NB4 (cell line): ENCODE measurements at places on chromosomes 7 and 10.

- no peak for DNase-seq
Observed at GRCh38 chr7:64872351-64873154, 30.5 kb upstream of the ZNF273 start.

- DNase-seq, result peak; percentile 28
Observed at GRCh38 chr7:124698964-124699363, 66.6 kb downstream of the GPR37 start.

GRCh38 chr10:125662584-125662983 lies 20.4 kb downstream of the TEX36 start:
- DNase-seq, result no peak

DNA sequence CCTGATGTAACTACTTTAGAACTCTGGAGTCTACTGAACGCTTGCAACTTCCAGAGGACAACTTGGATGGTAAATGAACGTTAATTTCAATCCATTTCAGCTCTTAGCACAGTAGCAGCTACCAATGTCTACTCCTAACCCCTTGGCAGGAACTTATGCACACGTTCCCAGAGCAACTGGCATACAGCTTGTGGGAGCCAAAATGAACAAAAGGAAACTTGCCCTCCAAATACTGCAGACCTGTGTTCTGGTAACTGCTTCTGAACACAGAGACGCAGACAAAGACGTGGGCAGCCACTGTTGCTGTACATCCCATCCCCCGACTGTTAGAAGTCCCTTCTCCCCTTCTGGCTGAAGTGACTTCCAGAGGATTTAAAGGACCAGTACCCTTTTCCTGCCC lies 61.3 kb downstream of the XPNPEP1 start:
- no peak for DNase-seq

GRCh38 chr10:86020134-86020533 lies 346.5 kb downstream of the GRID1 start:
- no peak for DNase-seq

GRCh38 chr10:13414855-13415254 lies 66.8 kb upstream of the SEPHS1 start:
- peak; percentile 3 for DNase-seq

DNA sequence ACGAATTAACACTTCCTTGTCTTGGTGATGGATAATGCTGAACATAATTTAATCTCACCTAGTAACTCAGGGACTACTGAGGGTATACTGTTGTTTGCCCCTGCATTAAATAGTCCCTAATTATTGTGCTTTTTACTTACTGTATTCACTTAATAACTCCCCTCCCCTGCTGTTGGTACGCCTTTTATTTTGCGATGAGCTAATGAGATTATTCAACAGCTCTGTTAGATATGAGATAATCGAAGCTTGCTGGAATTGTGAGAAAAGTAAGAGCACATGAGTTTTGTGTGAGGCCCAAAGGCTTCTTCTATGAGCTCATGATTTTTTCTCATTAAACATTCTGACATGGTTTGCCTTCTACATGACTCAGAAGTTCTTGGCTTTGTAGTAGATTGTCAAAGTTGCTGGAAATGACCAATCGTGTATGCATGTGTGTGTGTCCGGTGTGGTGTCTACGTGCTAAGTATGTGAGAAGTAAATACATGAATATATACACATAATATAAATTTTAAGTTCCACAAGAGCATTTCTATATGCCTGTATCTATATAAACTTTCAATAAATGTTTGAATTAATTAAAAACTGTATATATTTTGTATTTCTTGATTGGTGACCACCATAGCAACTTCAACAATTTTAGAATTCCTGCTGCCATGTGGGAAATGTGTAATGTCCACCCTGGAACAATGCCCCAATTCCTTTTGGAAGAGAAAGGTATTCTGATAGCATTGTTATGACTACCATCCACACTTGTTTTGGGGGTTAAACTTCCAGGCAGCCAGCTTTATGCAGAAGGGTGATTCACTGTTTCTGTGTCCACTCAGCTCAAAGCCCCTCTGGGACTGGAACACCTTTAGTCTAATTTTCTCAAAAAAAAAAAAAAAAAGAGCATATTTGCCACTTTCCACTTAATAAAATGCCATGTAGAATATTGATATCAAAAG lies 106.2 kb downstream of the SAMD9 start:
- DNase-seq, result no peak

DNA sequence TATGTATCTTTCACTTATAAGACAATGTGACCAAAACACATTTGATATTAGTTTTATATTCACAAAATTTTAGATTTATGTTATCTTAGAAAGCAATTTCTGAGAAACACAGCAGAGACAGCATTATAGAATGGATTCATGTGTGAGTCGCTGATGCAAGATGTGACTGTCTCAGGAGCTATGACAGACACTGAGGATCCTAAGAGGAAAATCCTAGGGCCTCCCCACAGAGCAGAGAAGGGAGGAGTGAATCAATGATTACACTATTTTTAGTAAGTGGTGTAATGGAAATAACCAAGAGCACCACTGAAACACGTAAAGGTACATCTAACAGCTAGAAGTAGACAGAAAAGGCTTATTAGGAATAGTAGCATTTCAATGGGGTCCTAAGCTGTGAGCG lies 204.0 kb upstream of the PTN start:
- no peak for DNase-seq

GRCh38 chr10:111835574-111835973 lies 348.0 kb downstream of the GPAM start:
- DNase-seq, result no peak

- peak; percentile 10 for DNase-seq
Observed at GRCh38 chr10:95819620-95820329, 63.8 kb downstream of the ENTPD1 start.

- DNase-seq, result peak; percentile 57
Observed at GRCh38 chr10:22617516-22617915, 96.9 kb downstream of the PIP4K2A start.

- no peak for DNase-seq
Observed at GRCh38 chr10:484925-485661, 204.4 kb downstream of the DIP2C start.

- no peak for DNase-seq
Observed at GRCh38 chr7:135213831-135214230, 2.5 kb upstream of the WDR91 start.

DNA sequence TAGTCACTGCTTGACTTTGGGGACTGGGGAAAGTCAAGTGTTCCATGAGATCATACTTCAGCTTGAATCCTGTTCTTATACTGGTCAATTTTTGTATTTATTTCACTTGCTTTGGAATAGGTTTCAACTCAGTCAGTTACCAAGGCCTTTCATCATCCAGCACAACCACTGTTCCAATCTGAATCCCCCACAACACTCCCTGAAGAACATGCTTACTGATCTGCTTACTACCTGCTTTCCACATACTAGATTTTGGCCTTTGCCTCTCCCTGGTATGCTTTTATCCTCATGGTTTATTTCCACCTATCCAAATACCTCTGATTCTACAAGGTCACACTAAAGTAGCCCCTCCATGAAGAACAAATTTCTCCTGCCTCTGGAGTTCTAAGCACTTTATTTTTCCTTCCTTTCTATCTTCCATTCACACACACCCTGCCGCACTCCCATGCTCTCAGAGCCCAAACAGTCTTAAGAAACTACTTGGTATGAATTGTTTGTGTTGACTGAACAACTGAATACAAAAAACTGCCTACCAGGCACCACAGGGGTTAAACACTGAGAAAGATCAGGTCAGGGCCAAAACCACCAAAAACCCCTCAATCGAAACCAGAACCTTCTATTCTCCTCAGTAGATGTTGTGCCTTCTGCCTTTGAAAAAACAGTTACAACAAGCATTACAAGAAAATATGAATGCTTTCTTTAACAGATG lies 178.1 kb downstream of the AVL9 start:
- no peak for DNase-seq

- no peak for DNase-seq
Observed at GRCh38 chr10:17278607-17279240, 50.7 kb downstream of the VIM start.

- DNase-seq, result no peak
Observed at GRCh38 chr10:24589265-24589664, 134.4 kb downstream of the ARHGAP21 start.

DNA sequence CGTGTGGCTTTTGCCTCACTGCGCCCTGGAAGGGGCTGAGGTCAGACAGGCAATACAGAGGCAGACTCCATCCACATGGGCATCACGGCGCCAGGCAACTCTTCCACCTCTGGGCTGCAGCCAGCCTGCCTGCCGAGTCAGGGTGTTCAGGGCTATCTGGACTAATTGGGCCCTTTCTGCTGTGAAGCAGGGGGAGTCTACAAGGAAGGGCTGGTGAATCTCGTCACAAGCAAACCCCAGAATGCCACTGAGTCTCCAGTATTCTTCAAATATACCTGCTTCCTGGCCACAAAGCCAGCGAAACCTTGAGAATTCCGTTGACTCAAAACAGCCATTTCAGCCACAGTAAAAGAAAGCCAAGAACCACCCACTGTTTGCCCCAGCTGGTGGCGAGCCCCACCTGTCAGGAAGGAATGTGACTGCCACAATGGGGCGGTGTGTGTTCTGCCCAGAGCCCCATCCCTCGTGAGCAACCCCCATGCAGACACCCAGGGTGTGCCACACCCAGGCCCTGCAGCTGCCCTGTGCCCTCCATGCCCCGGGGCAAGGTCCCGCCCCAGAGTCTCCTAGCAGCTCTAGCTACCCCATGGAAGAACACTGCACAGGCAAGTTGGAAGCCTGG lies 117.3 kb downstream of the FAM53B start:
- no peak for DNase-seq

DNA sequence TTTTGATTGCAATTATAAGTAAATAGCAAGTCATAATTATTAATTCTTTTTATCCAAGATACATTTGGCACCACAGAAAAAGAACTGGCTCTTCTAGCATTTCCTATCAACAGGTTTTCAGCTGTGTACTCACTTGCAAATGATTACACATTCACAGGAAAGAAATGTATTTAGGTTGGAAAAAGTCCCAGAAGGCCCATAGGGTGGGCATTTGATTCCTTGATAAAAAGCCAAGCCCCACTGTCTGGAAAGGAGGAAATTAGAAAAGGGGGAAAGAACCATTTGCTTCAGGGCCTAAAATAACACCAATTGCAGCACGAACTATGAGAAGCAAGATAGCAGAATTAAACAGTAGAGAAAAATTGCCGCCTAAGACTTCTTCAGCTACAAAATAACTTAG lies 80.8 kb upstream of the COL1A2 start:
- DNase-seq, result no peak

DNA sequence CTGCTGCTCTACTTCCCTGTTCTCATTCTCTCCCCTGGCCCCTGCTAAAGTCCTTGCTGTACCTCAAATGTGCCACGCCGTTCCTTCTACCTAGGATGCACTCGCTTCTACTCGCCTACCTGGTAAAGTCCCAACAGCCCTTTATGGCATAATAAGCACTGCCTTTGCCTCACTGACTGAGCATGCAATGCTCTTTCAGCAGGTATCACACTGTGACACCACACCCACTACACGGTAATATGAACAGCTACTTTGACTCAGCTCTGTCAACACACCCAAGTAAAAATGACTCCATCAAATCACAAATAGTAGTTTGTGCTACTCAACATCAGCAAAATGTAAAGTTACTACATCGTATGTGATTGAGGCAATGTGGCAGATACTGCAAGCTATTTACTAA lies 37.6 kb downstream of the FAM204A start:
- DNase-seq, result no peak

DNA sequence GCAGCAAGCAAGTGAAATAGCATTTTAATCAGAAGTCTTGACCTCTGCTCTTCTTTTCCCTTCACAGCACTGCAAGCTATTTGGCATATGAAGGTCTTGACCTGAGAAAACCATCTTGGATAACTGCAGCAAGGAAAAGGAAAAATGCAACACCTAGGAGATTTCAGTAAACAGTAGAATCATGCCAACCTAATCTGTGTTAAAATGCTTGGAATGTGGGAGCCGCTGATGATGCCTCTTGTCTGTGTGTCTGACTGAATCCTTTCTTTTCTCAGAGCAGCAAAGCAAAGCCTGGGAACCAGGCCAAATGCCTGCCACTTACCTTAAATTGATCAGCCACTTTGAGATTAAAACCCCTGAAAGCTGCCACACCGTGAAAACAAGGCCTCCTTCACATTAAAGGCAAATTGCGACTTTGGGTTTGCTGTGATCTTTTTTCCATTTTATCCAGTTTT lies 80.4 kb upstream of the CDK6 start:
- no peak for DNase-seq

DNA sequence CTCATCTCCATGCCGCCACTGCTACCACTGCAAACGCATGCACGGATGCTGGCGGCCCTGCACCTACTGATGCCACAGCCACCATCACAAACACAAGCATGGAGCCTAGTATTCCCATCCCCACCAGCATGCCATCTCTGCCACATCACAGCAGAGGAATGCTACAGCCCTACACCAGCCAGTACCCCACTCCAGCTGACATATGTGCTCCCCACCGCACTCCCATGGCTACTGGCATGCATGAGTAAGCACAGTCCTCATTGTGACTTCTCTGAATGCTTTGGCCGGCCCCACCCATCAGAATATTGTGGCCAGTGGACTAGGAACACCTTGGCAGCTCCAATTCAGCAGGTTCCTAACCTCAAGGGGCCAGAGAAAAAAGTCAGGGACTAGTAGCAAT lies 705.5 kb downstream of the POM121L12 start:
- no peak for DNase-seq

DNA sequence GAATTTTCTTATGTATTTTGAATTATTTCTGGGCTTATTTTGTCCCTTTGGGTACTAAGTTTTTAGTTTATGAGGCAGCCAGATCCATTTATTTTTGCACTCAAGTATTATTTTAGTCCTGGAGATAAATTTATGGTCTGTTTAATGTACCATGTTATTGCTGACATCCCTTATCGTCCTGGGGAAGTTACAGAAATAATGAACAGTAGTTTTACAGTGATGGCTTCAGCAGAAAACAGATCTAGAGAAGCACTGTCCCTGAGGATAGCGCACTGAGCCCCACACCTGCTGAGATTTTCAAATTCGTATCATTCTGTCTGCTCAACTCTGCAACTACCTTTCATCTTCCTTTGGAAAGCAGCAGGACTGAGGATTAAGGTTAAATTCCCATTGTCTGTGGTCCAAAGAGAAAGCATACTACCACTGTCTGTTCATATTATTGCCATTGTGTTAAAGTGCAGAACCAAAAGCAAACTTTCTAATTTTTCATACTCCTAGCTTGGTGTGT lies 168.3 kb downstream of the SNX13 start:
- no peak for DNase-seq

GRCh38 chr10:133358162-133358924 lies 524 bp upstream of the FUOM start:
- no peak for DNase-seq

- DNase-seq, result peak; percentile 90
Observed at GRCh38 chr7:36284456-36285090, 105.1 kb upstream of the ANLN start.

DNA sequence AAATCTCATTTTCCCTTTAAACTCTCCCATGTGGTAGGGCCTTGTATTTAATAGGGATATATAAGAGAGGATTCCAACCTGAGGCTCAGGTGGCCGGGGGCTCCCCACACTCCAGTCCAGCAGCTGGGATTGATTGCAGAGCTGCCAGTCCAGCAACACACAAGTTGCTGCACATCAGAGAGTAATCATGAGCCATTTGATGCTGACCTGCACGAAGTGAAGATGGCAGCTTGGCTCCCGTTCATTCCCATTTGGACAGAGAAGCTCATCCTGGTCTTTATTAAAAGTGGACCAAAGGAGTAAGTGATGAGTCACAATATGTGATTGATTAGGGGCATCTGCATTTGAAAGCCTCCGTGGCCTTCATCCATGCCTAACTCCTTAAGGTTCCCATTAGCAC lies 202.4 kb downstream of the PLXNA4 start:
- DNase-seq, result no peak

- no peak for DNase-seq
Observed at GRCh38 chr7:66261941-66262340, 56.8 kb downstream of the TPST1 start.
